Transverse colon (tissue), 4 donors: ENCODE measurements at places on chromosomes 11 and 22. TPM values are rescaled to one million over a fixed set of nuclear protein-coding genes. Genes with fewer than 3 reads are reported as not detected.

DNA sequence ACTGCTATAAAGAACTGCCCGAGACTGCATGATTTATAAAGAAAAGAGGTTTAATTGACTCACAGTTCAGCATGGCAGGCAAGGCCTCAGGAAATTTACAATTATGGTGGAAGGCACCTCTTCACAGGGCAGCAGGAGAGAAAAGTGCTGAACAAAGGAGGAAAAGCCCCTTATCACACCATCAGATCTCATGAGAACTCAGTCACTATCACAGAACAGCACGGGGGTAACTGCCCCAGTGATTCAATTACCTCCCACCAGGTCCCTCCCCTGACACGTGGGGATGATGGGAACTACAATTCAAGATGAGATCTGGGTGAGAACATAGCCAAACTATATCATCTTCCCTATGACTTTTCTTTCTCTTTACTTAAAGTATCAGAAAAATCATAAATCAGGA lies 104.0 kb upstream of the SYN3 start:
- no peak overlapping the region for H3K27ac ChIP-seq
- DNase-seq = no peak
- H3K4me1 ChIP-seq = no peaks in the 10 kb centered on the region
- H3K36me3 ChIP-seq = no peaks in the 10 kb centered on the region
- H3K4me3 ChIP-seq = no peak overlapping the region

- H3K27ac ChIP-seq = no peak overlapping the region
- no peaks in the 10 kb centered on the region for H3K36me3 ChIP-seq
- no peak for DNase-seq
- no peaks in the 10 kb centered on the region for H3K27me3 ChIP-seq
- H3K4me3 ChIP-seq = no peak overlapping the region
These were observed 7.4 kb upstream of the PATL1 start for GRCh38 chr11:59676205-59676604.

Gene PDE2A
- total RNA-seq = 6.6 TPM

Gene HSPB2
- total RNA-seq = 1.3 TPM

DNA sequence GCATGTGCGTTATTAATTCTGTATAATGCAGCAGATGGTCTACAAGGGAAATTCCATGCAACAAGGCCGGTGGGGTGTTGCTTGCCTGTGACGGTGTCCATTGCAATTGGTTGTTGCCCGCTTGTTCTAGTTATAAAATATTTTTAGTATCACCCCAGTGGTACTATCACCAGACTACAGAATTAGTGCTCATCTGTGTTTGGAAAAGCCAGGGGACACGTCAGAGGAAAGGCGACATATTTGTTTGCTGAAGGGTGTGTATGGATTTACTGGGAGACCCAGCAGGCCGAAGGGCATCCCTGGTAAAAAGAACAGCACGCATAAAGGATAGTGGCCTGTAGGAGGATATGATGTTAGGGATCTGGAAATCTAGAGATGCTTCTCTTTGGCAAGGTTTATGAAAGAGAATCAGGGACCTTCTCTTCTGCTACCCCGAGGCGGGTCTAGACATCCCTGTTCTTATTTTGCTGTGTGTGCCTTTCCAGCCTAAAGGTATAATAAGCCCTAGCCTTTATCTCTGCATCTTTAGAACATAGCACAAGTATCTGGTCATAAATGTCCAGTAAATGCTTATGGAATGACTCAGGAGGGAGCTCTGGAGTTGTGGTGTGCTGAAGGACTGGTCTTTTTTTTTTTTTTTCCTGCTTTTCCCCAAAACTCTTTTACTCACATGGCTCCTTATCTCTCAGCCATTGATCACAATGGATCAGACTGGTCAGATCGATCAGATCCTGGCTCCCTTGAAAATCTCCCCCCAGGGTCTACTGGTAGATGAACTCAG lies 90.9 kb downstream of the LDLRAD3 start:
- H3K4me3 ChIP-seq = no peak overlapping the region
- DNase-seq = no peak
- no peaks in the 10 kb centered on the region for H3K27me3 ChIP-seq
- H3K36me3 ChIP-seq = no peaks in the 10 kb centered on the region

DNA sequence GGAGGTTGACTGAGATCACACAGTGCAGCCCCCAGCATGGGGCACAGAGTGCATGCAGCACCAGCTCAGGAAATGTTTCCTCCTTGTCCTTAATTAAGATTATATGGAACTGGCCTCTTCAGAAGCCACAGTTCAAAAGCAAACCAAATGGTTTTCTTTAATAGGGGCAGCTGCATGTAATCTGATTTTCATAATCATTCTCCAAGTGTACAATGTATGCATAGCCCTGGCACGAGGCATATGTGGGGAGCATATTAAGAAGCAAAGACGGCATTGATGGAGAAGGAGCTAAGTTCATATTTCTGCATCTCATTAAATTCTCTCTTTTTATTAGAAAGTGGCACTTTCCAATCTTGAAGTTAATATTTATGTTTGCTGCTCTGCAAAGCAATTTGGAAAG lies 9.9 kb upstream of the PARVB start:
- DNase-seq = no peak
- H3K4me3 ChIP-seq = no peak overlapping the region
- H3K27me3 ChIP-seq = no peaks in the 10 kb centered on the region
- H3K4me1 ChIP-seq = no peaks in the 10 kb centered on the region
- no peaks in the 10 kb centered on the region for H3K36me3 ChIP-seq
